ENCODE measurements at places on chromosomes 5 and 9.

DNA sequence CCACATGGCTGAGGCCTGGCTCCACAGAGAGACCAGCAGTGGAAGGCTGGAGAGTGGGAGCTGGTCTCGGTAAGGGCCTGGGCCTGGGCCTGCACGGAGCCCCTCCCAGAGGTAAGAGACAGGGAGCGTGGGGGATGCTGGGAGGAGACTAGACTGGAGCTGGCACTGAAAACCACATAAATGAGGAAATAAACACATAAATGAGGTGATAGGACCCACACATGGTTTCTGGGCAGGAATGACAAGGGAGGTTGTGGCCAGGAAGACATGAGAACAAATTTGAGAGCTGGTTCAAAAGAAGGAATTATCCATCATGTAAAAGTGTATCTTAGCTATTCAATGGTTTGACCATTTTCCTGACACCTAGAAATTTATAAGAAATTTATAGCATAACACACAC, 451.7 kb upstream of the DAP start:
- no peak for DNase-seq

GRCh38 chr5:66307647-66308241, 163.6 kb downstream of the SREK1 start:
- peak; percentile 56 for DNase-seq

GRCh38 chr5:9395706-9396105, 150.2 kb downstream of the SEMA5A start:
- no peak for DNase-seq

DNA sequence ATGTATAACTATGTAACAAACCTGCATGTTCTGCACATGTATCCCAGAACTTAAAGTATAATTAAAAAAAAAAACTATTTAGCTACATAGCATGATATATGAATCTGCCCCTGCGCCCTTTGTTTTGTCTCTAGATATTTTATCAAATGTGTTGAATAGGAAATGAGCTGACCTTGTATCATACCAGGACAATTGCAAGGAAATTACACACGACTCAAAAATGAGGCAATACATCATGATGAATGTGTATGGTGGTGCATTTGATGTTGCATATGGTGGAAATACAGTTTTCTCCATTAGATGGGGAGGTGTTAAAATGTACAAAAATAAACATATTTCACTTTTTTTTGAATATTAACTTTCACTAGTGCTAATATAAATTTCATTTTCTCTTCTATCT, 28.6 kb upstream of the CEP78 start:
- no peak for DNase-seq

DNA sequence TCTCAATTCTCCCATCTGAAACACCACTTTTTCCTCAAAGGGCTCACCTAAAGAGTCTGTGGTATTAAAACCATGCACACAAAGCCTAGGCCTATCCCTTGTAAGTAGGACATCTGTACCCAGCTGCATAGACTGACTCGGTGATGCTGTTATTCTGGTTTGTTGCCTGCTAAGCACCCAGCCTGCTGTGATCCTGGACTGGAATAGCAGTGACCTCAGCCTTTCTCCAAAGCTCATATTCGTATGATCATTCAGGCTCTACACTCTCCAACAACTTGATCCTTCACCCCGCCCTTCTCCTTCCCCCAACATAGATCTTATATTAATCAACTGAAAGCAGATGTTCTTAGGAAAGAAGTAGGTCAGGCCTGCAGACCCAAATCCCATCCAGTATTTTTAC, 81.4 kb upstream of the WWC1 start:
- no peak for DNase-seq

GRCh38 chr9:120431268-120431667, 148.7 kb downstream of the CDK5RAP2 start:
- DNase-seq, result no peak

GRCh38 chr5:65708145-65708544, 13.8 kb downstream of the SGTB start:
- DNase-seq, result no peak

- no peak for DNase-seq
These were observed 61.5 kb upstream of the CTXN3 start for GRCh38 chr5:127587246-127587917.

GRCh38 chr5:95609711-95610110, 10.2 kb upstream of the GPR150 start:
- no peak for DNase-seq

GRCh38 chr9:98074115-98074990, 17.8 kb downstream of the NANS start:
- peak; percentile 80 for DNase-seq

GRCh38 chr5:142941245-142941644, 171.1 kb downstream of the ARHGAP26 start:
- DNase-seq, result no peak

DNA sequence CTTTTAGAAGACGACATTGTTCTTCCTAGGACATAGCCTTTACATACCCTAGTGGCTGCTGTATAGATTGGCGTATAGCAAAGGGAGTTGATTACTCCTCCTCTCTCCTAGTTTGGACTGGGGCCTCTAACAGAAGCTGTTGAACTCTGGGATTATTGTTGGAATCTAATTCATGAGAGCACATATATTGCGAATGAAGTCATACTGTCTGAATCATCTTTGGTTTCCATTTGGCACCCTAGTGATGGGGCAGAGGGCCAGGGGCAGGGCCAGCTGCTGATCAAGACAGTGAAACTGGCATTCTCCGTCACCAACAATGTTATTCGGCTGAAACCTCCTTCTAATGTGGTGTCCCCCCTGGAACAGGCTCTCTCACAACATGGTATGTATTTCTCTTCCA, 40.3 kb downstream of the NUP188 start:
- DNase-seq, result no peak

DNA sequence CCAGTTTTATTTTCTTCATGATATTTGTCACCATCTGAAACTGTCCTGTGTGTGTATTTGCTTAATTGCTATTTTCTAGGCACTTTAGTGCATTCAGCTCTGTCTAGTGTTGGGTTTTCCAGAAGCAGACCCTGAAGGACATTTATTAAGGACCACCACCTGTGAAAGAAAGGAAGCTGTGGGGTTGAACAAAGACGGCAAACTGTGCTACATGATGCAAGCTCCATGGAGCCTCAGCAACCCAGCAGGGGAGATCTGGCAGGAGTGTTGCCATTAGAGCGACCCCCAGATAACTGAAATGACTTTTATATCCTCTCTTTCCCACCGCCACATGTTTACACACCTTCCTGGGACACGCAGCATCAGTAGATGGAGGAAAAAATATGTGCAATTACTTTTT, 125.5 kb downstream of the GABRB2 start:
- DNase-seq, result no peak

GRCh38 chr9:21078702-21079101, 960 bp upstream of the IFNB1 start:
- no peak for DNase-seq

DNA sequence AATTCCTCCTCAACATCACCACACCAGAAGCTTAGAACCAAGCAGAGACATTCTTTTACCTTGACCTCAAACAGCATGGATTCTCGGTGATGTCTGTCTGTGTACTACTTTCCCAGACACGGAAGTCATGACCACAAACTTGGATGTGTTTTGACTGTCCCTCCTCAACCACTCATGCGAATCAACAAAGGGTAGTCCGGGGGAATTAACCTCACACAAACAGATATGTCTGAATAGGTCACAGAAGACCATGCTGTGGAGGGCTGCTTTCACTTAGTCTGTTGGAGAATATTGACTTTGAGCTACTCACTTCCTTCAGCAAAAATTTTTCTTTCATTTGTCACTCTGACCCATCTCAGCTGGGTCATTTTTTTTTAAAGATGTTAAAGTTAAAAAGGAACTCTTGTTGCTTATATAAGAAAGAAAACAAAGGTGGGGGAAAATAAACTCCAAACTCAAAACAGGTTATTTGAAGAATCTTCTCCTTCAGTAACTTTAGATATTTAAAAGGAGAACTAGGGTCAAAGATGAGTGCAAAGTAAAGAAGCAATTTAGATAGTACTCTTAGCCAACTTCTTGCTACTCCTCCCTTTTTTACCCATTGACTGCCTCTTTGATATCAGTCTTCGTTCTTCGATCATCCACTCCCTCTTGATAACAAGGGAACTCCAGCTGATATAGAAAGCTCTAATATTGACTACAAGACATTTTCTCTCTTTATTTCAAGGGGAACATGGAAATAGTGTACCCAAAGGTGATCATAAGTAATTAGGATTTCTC, 343.4 kb upstream of the CDH6 start:
- no peak for DNase-seq

GRCh38 chr5:159220206-159220605, 10.9 kb upstream of the RNF145 start:
- no peak for DNase-seq

- DNase-seq, result no peak
These were observed 244.4 kb downstream of the FANCC start for GRCh38 chr9:95073042-95073607.

- no peak for DNase-seq
These were observed 288.1 kb downstream of the HCN1 start for GRCh38 chr5:45408067-45408466.

DNA sequence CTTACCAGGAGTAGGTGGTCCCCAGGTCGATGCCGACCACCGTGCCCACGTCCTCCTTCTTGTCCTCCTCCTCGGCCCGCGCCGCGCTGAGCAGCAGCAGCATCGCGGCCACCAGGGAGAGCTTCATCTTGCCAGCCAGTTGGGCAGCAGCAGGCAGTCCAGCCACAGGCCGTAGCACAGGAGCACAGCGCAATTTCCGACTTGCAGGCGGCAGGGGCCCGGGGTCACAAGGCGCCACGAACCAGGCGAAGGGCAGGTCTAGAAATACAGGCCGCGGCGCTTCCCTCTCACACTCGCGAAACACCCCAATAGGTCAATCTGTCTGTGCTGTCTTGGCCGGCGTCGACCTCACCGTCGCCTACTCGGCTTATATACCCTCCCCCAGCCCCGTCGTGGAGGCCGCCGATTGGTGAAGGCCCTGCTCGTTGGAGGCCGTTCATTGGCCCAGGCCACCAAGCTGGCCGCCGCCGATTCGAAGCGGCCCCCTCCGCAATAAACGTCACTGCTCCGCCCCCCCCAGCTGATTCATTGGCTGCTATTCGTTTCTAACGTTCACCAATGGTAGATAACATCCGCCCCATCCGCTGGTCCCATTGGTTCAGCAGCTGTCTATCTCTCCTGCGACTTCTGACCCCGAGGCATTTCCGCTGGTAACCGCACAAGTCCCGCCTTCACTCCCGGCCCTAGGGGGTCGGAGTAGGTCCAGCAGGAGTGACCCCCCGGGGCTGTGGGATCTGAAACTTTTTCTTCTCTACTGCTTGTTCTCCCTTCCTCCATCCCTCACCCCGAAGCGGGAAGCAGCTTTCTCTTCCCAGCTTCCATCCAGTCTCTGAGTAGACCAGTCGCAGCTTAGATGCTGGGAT, at the start of gene HSPA5:
TSS of gene HSPA5 (minus strand) at position 344 of the 863 bp plus-strand sequence. CDS start at position 127, 217 bp downstream.
- peak; percentile 98 for DNase-seq

- DNase-seq, result no peak
These were observed 1.3 kb upstream of the GARNL3 start for GRCh38 chr9:127263237-127263636.

- no peak for DNase-seq
These were observed 246.6 kb upstream of the IL12B start for GRCh38 chr5:159576902-159577301.

GRCh38 chr9:111799915-111800526, 5.3 kb upstream of the SHOC1 start:
- no peak for DNase-seq

GRCh38 chr5:44707721-44708120, 101.0 kb upstream of the MRPS30 start:
- DNase-seq, result no peak

DNA sequence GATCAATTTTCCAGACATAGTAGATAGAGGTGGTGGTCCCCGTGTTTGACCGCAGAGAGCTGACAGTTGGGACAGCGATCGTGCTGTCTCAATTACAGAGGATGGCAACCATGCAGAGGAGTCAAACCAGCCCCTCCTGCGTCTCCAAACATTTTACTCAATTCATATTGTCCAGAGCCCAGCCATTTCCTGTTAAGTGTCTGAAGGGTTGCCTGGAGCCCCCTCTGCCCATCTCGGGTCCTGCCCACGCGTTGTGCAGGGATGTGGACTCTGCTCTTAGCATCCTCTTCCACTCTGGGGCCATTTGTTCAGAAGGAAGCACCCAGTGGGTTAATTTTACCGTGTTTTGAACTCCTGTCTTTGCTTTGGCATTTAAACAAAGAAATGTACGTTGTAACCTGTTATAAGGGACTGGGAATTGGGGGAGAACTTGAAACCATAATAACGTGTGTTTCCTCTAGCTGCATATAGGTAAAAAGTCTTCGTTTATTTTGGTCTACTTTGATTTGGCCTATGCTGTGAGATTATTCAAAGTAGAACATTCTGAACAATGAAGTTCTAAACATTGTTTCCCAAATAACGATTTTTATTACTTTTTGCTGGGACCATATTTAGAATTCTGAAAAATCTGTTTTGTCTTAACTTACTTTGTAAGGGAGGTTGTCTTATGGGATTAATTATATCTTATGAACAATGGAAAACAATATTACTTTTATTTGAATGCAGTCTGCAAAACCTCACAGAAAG, 876 bp downstream of the EGFLAM start:
- DNase-seq, result no peak

- no peak for DNase-seq
These were observed 29.6 kb downstream of the SAR1B start for GRCh38 chr5:134603059-134603458.

GRCh38 chr5:31194892-31195555, 1.5 kb downstream of the CDH6 start:
- DNase-seq, result no peak

DNA sequence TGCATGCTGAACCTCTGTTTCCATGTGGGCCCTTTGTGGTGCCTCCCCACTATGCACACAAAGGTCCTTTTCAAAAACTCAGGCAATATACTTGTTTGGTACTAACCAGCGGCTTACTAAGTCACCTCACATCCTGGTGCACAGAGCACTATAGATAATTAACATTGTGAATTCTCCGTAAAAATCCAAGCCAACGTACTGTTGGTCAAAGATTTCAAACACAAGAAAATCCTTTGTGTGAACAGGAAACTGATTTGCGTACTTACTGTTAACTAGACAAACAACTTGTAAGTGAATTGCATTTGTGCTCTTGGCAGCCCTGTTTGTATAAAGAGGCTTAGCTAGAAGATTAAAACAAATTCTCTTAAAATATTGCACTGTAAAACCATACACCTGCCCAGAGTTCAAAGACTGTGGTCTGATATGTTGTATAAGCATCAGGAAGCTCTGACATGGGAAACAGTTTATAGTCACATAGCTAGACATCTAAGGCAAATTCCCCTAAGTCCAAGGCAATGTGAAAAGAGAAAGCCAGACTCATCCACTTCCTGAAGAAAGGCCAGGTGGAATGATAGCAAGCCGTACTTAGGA, 125.0 kb upstream of the SLC12A2 start:
- no peak for DNase-seq

DNA sequence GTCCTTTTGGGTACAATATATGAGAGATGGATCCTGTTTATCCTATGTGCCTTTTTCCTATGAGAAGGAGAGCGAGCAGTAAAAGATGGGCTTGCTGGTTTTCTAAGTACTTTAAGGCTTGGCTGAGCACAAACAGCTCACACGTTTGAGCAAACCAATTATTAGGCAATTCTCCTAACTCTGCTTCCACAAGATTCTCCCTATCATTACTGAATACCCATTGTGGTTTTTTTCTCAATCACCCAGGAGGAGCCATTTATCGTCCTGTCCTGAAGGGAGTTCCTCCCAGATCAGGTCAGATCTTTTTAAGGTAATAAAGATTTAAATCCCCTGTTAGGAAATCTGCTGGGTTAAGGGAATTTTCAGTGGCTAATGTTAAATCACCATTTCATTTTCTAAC, 19.4 kb upstream of the C1QTNF3 start:
- DNase-seq, result no peak
